ENCODE measurements at places on chromosomes 16 and 17. TPM values are rescaled to one million over a fixed set of nuclear protein-coding genes. Genes with fewer than 3 reads are reported as not detected.

TSNAXIP1 gene
- 4.9 TPM for total RNA-seq

HOXB8 gene
- total RNA-seq = 0.29 TPM

SLC35G6 gene
- total RNA-seq = not detected

C17orf67 gene
- 27.4 TPM for total RNA-seq

SIAH1 gene
- 79.4 TPM for total RNA-seq

CFDP1 gene
- 90.8 TPM for total RNA-seq
